HFFc6 (cell line): ENCODE measurements at places on chromosomes 1 and 21. TPM values are rescaled to one million over a fixed set of nuclear protein-coding genes. Genes with fewer than 3 reads are reported as not detected.

DNA sequence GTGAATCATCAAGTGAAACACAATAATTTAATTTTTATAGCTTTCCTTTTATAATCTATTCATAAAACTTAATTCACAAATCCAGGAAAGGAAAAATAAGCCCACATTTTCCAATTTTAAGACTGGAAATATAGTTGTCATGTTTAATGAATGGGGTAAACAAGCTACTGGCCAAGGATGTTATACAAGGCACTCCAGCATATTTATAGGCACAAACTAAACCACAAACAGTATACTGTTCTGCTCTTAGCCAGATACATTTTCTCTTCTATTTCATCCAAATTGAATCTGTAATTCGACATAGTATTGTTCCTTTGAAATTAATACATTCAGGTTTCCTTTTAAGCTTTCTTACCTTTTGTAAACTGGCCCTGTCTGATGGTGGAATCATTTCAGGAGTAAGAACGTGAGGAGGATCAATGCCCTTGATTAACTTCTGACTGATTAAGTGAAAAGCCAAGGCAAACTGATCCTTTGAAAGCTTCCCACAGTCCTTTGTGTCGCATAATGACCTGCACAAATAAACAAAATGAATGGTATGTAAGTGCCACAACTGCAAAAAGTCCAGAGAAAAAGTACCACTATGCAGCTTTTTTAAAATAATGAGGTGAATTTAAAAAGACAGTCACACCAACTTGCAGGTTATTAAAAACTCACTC lies 74.4 kb downstream of the EPS15 start:
- peaks cover 16% of the 10 kb centered on the region for H3K36me3 ChIP-seq
- no peak for DNase-seq
- H3K4me1 ChIP-seq = peaks cover 40% of the 10 kb centered on the region
- H3K4me3 ChIP-seq = no peak overlapping the region
- H3K27ac ChIP-seq = peak overlapping the region; percentile 3; the same call in 1 of the 2 replicates

- H3K4me1 ChIP-seq = peaks cover 10% of the 10 kb centered on the region
- H3K27ac ChIP-seq = no peak overlapping the region
- H3K27me3 ChIP-seq = no peaks in the 10 kb centered on the region
- H3K36me3 ChIP-seq = no peaks in the 10 kb centered on the region
- DNase-seq = no peak
Observed at GRCh38 chr1:221204055-221204833, 325.0 kb downstream of the HLX start.

GRCh38 chr1:71014178-71014579 lies 33.4 kb downstream of the PTGER3 start:
- peaks cover under 1% of the 10 kb centered on the region; the same call in 1 of the 2 replicates for H3K27me3 ChIP-seq
- H3K27ac ChIP-seq = no peak overlapping the region
- no peaks in the 10 kb centered on the region; the same call in 1 of the 2 replicates for H3K4me1 ChIP-seq
- peak; percentile 41 for DNase-seq
- no peaks in the 10 kb centered on the region for H3K36me3 ChIP-seq

GRCh38 chr21:43892984-43893535 lies 28.0 kb downstream of the AGPAT3 start:
- peaks cover 23% of the 10 kb centered on the region for H3K36me3 ChIP-seq
- H3K4me3 ChIP-seq = no peak overlapping the region
- H3K4me1 ChIP-seq = 0 out of 2 replicates have a peak, but pooled peaks cover 5% of the 10 kb centered on the region
- no peak overlapping the region for H3K27ac ChIP-seq
- no peak for DNase-seq
- no peaks in the 10 kb centered on the region; the same call in 1 of the 2 replicates for H3K27me3 ChIP-seq

LCE1C gene
- total RNA-seq = not detected in 3 replicates
